Uterus (tissue), 4 donors: ENCODE measurements at places on chromosomes 2 and 18. TPM values are rescaled to one million over a fixed set of nuclear protein-coding genes. Genes with fewer than 3 reads are reported as not detected.
A peak's percentile ranks its signal among the peaks of the same experiment; 100 is the strongest.

DNA sequence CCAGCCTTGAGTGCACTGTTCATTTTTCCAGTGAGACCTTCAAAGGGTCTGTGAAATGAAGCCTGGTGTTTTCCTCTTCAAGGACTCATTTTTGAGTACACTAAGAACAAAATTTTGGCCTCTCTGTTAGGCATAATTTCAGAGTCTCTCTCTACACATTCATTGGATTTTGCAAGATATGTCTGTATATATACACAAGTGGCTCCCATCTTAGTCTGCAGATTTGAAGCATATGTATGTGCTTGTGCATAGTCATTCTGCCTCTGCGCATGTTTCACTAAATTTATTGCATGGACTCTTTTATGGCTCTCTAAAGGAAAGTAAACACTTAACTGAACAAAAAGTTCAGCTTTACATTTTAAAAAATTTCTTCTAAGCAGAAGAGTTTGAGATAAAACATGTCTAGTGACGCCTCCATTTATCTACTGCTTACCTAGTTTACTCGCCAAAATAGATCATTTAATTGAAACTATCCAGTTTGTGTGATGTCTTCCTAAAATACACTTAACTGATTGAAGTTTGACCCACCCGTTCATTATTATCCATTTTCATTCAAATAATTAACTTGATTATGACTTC, 145.9 kb downstream of the FMNL2 start:
- DNase-seq, result no peak

GPBAR1 gene
- 1.0 TPM for total RNA-seq

ALPP gene
- total RNA-seq, result not detected

DNA sequence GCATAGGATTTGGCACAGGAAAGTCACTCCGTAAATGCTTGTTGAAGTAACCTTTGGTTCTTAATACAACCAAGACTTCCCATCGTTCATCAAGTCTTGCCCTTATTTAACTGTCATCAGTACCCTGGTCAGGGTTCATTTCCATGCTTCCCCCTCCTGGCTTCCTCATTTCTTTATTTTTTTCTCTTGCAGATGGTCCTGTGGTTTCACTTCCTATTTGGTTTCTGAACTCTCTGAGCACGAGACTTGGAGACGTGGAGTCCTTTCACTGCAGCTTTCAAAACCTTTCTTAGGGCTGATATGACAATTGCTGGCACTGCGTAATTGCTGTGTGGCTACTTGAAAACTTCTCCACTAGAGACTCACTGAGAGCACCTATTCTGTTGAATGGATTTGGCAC, 59.9 kb upstream of the PID1 start:
- no peak for DNase-seq

RAB6C gene
- total RNA-seq, result not detected

TUBA3D gene
- total RNA-seq, result 1.0 TPM

- no peak for DNase-seq
Observed at GRCh38 chr2:119879502-119879901, 119.8 kb downstream of the PTPN4 start.

DNA sequence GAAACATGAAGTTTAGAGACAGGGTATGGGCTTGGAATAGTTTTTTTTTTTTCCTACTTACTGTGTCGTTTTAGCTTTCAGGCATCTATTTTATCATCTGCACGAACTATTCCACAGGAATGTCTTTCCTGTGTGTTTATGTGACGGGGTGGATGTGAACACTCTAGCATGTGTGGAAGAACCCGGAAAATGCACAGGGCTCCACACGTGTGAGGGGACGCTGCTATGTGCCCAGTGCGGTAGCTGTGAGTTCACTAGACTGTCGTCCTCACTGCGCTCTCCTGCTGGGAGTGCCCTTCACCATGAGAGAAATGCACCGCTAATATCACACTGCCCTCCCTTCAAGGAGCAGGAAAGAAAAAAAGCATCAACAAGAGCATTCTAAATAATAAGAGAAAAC, 250.8 kb upstream of the PXDN start:
- DNase-seq, result no peak

GRCh38 chr18:9867071-9867594, 18.6 kb upstream of the TXNDC2 start:
- DNase-seq, result no peak

DNA sequence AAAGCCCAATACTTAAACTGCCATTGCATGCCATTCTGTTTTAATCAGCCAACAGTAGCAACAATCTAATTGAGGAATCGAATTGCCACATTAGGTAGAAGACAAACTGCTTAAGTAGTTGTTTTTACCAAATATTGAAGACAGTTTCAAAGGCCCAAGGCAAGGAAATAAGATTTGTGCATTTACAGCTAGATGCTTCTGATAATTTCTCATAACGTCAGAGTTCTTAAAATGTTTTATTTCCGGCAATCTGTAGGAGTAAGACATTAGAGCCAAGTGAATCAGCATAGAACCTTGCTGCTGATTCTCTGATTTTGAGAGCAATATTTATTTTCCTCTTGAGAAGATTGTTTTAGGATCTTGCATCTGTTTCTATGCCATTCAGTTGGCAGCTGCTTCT, 174.3 kb downstream of the RBM43 start:
- DNase-seq, result no peak

- DNase-seq, result no peak
Observed at GRCh38 chr2:69725706-69726360, 16.1 kb upstream of the ANXA4 start.

ZNF804A gene
- 7.9 TPM for total RNA-seq

SLC9A2 gene
- total RNA-seq, result under 0.01 TPM

DNA sequence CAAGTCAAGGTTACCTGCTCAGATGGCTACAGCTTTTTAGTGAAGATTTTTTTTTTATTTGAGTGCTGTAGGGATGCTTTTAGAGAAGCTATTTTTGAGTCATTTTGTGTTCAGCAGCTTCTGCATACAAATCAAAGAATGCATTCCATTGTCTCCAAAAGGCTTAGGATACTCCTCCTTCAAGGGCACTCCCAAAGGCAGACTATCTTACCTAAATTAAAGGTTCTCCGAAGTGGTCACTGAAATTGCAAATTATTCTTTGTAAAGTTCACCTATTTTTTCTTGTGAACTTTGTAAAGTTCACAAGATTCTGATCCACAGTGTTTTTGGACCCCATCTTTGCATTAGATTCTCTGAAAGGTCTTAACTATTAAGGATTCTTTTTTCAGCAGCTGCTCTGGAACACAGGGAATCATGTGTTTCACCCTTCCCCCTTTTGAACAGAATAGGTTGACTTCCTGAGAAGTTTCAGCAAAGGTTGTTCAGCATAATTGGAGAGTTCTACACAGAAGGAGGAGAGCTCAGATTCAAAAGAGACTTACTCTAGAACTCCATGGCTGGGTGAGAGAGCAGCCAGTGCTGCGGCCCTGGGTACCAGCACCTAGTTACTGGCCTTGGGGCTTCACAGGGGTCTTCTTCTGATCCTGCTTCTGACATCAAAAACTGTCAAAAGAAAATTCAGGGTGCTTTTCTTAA, 14.5 kb downstream of the CLIP4 start:
- no peak for DNase-seq

FSHR gene
- not detected for total RNA-seq

- no peak for DNase-seq
Observed at GRCh38 chr2:95334916-95335641, 37.9 kb downstream of the KCNIP3 start.

OTX1 gene
- not detected for total RNA-seq

CXCR1 gene
- not detected for total RNA-seq

- DNase-seq, result no peak
Observed at GRCh38 chr2:191439481-191439880, 194.3 kb downstream of the MYO1B start.

DNA sequence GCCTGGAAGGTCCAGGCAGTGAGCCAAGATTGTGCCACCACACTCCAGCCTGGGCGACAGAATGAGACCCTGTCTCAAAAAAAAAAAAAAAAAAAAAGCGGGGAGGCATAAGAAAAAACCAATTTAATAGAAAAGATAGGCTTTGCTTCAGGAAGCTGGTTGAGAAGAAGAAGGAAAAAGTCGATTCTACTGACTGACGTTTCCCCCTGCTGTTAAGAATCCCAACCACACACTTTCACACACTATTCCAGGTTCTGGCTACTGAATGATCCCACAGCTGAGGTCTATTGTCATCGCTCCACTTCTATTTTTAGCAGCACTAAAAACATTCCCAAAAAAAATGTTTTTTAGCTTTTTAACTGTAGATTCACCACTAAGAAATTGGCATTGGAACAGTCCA, 6.7 kb upstream of the CHCHD5 start:
- no peak for DNase-seq

- DNase-seq, result no peak
Observed at GRCh38 chr2:67984600-67984999, 78.2 kb downstream of the C1D start.

GMCL1 gene
- 23.3 TPM for total RNA-seq

GRCh38 chr18:48544661-48545415, 6.0 kb downstream of the CTIF start:
- no peak for DNase-seq

- no peak for DNase-seq
Observed at GRCh38 chr18:58223717-58224424, 179.8 kb downstream of the NEDD4L start.

MOGAT1 gene
- total RNA-seq, result not detected

DNA sequence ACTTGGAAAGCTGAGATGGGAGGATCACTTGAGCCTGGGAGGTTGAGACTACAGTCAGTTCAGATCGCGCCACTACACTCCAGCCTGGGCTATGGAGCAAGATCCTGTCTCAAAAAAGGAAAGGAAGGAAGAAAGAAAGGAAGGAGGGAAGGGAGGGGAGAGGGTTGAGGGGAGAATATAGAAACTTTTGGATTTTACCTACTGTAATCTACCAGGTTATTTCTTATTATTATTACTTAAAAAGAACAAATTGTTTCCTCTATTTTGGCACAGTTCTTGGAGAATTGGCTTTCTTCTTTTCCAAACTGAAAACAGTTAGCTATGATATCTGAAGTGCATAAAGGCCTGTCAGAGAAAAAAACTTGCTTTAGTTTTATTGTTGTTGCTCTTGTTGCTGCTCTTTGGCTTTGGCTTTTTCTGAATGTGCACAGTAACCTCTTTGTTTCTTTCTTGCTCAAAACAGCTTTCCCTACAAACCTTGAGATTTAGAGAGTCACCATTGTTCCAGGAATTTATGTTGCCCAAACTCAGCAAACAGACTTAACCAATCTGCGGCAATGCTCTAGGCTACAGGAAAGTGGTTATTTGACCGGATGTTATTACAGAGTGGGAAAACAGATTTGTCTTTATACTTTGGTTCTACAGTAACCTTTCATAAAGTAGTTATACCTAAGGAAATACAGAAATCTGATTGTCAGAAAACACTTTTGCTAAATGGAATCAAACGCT, 214.9 kb downstream of the XIRP2 start:
- DNase-seq, result no peak

DNA sequence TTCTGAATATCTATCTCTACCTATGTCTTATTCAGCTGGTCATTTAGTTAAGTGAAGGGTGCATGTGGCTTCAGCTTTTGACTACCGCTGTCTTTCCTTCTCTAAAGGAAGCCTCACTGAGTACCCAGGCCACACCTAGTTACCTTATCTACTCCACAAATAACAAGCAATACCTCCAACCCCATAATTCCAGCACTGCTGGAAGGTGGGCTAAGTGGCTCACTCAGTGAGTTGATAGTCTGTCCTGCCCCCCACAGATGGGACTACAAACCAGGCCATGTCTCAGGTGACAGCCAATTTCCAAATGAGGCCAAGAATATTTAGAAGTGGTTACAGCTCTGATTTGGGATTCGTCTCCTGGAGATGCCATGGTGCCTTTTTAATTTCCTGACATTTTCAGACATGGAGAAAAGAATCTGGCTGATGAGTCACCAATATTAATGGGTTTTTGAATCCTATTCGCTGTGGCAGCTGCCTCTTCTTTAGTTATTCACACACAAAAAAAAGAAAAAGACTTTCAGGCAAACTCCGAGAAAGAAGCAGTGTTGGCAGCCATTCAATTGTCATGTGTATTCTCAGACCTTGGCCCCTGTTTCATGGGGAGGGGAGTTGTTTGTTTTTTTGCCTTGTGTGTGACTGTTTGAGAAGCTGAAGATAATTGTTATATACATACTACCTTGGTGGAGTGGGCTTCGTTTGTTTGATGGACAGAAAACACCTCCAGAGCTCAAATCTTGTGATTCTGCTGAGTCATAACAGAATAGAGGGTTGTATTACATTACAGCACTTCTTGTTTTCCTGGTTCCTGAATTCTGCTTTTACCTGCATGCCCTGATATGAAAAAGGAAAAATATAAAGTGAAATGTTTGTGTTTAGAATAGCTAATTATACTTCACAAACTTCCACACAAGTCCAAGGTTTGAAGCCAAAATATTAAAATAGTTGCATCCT, 64.2 kb downstream of the SCG2 start:
- DNase-seq, result no peak

DNA sequence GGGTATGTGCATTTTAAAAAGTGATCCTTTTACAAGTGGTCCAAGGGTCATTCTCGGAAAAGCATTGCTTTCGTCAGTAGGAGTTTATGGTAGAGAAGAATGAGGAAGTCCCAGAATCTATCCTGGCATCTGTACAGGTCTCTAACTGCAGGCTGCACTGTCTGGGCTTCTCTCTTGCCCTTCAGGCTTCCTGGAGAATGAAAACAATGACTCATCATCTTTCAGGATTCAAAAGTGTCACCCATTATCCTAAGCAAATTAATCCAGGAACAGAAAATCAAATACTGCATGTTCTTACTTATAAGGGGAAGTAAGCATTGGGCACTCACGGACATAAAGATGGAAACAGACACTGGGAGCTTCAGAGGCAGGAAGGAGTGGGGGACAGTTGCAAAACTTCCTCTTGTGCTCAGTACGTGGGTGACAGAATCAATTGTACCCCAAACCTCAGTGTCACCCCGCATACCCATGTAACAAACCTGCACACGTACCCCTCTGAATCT, 60.2 kb upstream of the TXNDC2 start:
- no peak for DNase-seq

- no peak for DNase-seq
Observed at GRCh38 chr2:135667045-135667444, 74.6 kb upstream of the UBXN4 start.

DNA sequence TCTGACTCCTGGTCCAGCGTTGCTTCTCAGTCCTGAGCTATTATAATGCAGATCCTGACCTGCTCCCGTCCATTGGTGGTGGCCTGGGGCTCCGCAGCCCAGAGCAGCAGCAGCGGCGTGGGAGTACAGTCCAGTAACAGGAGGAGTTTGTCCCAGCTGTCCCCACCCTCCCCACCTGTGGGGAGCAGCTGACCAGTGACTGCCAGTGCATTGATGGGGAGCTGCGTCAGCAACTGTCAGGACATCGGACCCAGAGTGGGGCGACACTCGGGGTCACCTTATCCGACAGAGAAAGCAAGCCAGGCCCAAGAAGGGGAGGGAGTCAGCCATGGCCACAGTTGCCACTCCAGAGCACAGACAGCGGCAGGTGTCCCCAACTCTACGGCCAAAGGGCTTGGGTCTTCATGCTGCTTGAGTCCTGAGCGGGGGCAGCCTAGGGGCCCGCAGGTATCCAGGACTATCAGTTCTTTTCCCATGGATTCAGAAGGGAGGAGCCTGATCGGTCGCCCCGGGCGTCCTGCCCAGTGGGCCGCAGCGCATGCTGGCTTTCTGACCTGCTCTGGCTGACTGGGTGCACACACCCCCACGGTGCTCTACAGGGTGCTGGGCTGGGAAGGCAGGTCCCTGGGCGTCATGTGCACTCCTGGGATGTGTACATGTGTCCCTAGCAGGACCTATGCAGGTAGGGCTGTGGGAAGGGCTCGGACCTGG, 29.7 kb downstream of the DNMT3A start:
- DNase-seq, result peak; percentile 64
